ENCODE measurements at places on chromosomes 5 and 9.

DNA sequence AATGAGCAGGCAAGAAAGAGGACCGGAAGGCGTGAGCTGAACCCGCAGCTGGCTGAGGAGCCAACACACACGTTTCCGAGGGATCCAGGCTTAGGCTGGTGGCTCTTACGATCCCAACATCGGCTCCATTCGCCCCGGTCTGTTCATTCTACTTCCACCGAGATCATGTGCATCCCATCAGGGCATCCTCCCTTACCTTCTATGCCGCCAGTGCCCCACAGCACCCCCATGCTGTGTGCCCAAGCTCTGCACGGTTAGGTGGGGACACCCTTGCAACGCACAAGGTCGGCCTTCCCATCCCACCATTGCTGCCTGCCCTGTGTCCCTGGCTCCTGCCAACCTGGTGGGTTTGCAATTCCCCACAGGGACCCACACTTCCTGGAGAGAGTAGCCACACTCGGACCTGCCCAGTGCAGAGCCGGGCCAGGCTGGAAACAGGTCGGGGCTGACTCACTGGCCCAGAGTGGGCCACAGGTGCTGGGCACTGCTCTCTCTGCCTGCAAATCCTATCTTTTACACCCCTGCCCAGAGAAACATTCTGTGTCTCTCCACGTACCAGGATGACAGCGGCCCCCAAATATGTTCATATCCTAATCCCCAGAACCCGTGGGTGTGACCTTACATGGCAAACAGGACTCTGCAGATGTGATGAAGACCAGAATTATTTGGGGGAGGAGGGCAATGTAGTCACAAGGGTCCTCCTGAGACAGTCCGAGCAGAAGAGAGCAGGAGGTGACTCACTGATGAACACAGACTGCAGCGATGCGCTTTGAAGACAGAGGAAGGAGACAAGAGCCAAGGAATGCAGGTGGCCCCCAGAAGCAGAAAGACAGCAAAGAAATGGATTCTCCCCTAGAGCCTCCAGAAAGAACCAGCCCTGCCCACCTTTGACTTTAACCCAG, 182.2 kb downstream of the AUH start:
- DNase-seq: no peak

- no peak for DNase-seq
These were observed 11.0 kb downstream of the PRXL2C start for GRCh38 chr9:96644137-96644536.

DNA sequence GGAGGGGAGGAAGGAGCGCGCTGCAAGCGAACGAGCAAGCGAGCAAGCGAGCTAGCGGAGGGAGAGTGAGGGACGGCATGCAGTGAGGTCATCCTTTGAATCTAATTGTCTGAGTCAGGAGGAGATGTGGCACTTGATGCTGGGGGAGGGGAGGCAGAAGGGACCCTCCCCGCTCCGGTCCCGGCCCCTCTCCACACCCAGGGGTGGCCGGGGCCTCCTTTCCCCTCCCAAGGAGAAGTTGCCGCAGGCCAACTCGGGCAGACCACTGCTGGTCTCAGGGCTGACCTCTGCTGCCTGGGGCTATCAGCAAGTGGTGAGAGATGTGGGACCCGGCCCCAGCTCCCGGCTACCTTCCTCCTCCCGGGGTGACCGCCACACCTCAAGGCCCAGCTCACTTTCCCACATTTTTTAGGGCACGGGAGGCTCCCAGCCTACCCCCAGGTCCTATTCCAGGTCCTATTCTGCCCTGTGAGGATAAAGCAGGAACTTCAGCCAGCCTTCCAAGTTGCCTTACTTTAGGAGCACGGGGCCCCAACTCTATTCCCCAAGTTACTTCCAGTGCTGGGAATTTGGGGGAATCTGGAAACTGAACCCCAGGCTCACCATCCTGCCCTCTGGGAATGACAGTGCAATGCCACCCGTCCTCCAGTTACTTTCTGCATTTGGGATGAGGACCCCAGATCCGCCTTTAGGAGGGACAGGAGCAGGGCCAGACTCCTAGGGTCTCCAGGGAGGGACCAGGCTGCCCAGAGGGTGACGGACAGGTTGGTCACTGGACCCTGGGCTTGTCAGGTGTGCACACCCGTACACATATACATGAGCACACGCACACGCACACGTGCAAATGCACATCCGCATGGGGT, 11.1 kb downstream of the CNTFR start:
- peak; percentile 38 for DNase-seq

- peak; percentile 33 for DNase-seq
These were observed 239.3 kb downstream of the CETN3 start for GRCh38 chr5:90170261-90170660.

DNA sequence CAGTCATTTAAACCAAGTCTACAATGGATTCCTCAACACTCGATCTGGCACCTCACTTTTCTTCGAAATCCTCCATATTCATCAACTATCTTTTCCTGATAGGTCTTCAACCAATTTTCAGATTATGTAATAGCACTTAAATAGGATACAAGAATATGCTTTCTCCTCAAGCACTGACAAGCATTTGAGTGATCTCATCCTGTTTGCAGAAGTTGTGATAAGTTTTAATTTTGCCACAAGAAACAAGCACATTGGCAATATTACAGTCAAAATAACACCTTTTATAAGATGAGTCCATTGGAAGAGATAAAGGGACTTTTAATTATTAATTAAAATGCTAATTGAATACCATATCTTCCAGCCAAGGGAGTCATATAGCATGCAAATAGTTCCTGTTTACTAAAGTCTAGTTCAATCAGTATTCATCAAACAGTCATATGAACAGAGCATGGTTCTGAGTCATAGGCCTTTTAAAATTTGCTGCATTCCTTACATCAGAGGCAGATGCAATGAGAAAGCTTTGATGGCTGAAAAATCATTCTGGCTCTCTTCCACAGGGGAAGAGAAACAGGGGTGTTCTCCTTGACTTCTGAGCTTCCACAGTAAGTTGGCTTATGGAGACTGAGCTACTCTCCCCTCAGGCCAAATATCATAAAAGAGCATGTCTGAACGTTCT, 32.7 kb upstream of the ZCCHC9 start:
- peak; percentile 84 for DNase-seq

DNA sequence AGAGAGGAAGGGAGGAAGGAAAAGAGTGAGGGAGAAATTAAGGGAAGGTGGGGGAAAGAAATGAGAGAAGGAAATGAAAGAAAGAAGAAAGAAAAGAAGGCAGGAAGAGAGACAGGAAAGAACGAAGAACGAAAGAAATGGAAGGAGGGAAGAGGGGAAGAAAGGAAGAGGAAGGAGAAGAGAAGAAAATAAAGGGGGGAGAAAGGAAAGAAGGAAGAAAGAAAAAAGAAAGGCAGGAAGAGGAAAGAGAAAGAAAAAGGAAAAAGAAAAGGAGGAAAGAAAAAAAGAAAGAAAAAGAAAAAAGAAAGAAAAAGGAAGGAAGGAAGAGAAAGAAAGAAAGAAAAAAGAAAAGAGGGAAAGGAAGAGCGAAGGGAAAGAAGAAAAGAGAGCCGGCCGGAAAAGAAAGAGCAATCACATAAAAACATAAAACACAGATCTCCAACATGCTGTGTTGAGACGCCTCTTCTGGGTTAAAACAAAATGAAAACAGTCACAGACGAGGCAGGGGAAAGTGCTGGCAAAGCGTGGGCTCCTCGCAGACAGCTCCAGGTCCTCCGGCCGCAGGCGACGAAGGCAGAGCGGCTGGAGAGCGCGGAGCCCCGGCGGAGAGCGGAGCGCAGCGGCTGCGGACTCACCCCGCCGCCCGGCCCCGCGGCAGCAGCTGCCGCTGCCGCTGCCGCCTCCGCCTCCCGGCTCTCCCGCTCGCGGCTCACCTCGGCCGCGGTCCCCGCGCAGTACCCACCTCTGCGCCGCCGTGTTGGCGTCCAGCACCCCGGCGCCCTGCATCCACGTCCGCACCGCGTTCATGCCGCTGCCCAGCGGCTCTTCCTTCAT, 896 bp downstream of the EBF1 start:
- DNase-seq: peak; percentile 64

DNA sequence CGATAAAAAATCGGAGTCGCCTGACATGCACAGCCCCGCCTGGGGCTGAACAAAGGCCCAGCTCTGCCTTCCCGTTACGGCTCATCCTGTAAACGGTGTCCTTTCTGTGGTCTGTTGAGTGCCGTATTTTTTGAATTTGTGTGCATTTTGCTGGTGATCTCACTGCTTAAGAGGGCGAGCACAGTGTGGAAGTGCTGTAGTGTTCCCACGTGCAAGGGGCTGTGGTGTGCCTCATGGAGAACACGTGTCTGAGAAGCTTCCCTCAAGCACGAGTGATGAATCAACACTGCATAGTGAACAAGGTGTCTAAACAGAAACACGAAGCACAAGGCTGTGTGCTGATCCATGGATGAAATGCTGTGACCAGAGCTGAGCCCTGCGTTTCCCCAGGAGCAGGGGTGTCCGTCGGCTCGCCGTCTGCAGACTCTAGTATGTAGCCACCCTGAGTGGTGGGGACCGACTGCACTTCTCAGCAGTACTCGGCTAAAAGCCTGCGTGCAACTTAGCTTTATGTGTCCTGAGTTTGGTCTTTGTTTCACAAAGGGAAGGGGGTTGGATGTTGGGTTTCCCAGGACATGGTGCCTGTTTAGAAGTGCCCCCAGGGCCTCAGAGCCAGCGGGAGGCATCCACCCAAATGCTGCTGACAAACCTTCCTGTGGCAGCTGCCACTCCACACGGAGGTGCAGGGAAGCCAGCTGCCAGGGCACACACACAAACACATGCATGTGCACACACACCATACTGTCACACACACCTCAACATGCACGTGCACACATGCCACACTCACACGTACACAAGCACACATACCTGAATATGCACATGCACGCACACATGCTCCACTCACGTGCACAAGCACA, 77.2 kb upstream of the IRX4 start:
- DNase-seq: no peak

DNA sequence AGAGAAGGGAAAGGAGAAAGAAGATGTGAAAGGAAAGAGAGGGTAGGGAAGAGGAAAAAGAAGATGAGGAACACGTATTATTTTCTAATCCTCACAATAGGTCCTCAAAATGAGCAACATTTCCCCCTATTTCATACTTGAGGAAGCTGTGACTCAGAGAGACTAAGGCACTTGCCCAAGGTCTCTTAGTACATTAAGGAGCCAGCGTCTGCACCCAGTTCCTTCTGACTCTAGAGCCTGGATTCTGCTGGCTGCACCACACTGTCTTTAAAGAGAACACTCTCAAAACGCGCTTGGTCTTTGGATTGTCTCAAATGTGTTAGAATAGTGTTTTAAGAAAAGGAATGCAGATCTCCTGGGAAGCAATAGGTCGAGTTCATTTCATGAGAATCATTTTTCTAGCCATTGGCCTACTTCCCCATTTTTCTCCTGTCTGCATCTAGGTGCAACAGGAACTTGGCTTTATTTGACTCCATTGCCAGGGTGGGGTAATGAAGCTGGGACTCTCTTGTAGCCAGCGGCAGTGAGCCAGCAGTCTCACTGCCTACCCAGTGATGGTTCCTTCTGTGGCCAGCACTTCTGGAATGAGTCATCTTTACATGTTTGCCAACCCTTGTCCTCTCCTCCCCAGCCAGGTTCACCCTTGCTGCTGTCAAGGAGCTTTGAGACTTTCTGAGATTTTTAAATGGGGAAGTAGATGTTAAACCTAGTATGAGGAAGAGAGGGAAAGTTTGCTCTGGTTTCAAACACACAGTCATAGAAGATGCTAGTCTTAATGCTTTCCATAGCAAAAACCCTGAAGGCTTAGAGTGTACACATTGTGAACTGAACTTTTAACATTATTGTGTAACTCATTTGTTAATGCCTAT, 82.7 kb downstream of the DOCK8 start:
- peak; percentile 94 for DNase-seq

GRCh38 chr5:3027185-3027865, 275.8 kb upstream of the IRX2 start:
- no peak for DNase-seq

DNA sequence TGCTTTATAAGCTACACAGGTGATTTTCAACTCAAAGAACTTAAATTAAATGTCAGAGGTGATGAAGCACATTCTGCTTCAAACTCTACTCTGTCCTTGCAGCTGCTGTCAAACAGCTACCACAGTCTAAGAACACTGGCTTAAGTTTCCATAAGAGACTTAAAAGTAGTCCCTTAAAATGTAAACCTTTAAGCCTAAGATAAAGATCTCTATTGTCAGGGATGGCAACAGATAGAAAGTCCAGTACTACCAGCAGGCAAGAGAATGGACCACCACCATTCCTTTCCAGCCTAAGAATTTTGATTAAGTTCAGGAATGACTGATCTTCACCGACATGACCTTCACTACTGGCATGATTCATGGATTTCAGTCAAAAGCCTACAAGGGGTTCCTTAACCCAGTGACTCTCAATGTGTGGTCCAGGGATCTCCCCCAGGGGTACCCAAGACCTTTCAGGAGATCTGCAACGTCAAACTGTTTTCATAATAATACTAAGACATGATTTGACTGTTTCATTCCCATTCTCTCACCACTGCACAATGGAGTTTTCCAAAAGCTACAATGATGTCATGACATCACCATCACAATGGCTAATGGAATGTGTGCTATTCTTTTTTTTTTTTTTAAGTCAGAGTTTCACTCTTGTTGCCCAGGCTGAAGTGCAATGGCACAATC, 41.1 kb upstream of the PLPP6 start:
- no peak for DNase-seq

GRCh38 chr5:145976431-145977155, 40.2 kb downstream of the SH3RF2 start:
- peak; percentile 64 for DNase-seq

- no peak for DNase-seq
These were observed 8.9 kb upstream of the SH3TC2 start for GRCh38 chr5:149071756-149072155.

DNA sequence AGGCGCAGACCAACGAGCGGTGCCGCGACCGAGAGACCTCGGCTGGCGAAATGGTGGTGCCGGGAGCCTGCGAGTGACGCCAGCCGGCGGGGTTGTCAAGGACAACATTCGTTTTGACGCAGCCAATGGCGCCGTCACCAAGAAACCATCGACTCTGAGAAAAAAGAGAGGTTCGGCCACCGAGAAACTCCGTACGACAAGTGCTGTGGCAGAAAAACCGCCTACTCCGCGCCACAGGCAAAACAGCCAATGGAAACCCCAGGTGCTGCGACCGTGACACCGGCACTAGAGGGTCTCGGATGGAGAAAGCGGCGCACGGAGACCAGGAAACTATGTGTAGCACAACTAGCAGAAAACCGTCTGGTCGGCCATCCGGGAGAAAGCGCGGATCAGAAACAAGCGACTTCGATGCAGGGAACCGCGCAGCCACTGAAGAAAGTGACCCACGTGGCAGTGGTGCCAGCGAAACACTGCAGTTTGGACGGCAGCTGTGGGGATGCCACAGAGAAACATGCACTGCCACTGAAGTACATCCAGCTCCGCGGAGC, 88.8 kb downstream of the ANXA2R start:
- peak; percentile 65 for DNase-seq

- peak; percentile 29 for DNase-seq
These were observed 114.1 kb downstream of the SYK start for GRCh38 chr9:90915693-90916092.

GRCh38 chr9:79809931-79810330, 238.2 kb downstream of the TLE4 start:
- DNase-seq: no peak
